Activated T-cell treated with anti-CD3 and anti-CD28 coated beads, Interleukin-2, amount 50 U/mL, for 72 hours (primary cell): ENCODE measurements at places on chromosomes 12 and 14.
A peak's percentile ranks its signal among the peaks of the same experiment; 100 is the strongest.

DNA sequence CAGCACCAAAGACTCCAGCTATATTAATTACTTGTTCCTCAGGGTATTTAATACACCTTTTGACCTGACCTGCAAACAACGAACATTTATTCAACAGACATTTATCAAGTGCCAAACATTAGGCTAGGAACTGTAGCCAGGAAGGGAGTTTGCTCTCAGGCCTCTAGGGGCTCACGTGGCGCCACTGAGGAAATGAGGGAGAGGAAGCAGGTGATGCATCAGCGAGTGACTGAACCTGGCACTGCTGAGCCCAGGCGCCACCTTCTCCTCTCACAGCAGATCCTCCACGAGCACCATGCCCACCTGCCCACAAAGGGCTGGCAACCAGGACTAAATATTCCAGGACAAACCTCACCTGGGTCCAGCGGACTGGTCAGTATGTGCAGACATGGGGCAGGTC, 50.2 kb downstream of the SETD3 start:
- peak; percentile 25 for DNase-seq

GRCh38 chr14:76007852-76008251, 22.3 kb downstream of the IFT43 start:
- DNase-seq: no peak

DNA sequence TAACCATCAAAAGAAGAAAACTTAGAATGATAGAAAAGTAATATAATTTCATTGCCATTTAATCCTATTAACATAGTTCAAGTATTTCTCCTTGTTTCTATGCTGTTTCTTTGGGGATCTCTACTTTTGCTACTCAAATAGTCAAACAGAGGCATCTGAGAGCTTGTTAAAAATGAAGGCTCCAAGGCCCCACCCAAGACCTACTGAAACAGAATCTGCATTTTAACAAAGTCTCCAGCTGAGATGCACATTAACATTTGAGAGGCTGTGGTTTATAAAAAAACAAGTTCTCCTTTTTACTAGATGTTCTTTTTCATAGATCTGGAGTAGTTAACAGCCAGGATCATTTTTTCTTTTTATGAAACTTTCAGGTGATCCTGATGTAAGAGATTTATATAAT, 31.8 kb downstream of the PPFIA2 start:
- no peak for DNase-seq

- no peak for DNase-seq
Observed at GRCh38 chr14:100069161-100069800, 4.1 kb downstream of the EVL start.

- no peak for DNase-seq
Observed at GRCh38 chr12:42166501-42166900, 21.8 kb upstream of the GXYLT1 start.

DNA sequence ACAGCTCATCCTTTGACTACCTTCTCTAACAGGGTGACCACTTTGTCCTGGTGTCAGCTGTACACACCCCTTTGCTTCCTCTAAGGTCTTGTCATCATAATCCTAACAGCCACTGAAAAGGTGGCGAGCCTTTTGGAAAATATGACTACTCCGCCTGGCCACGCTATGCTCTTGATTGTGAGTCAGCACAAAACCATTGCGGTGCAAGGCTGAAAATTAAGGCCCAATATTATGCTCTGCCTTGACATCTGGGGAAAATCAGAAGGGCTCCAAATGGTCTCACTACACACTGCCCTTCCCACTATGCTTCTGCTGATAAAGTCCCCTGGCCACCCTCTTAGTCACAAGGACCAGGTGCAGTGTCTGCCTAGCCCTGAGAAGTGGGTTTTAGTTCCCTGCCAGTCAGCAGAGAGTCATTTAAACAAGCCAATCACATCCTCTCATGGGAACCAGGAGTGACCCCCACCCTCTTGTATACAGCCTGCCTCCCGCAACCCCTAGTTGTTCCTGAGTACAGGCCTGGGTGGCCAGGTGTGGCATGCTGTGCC, 34.3 kb downstream of the FGD6 start:
- peak; percentile 20 for DNase-seq
